CD4-positive, alpha-beta T cell treated with Interleukin-6 for 4 hours (primary cell): ENCODE measurements at places on chromosomes 3 and 15.

- DNase-seq = no peak
Measured at GRCh38 chr3:111604119-111604518, 9.0 kb upstream of the ZBED2 start.

- no peak for DNase-seq
Measured at GRCh38 chr3:69439643-69440270, 53.9 kb upstream of the FRMD4B start.

DNA sequence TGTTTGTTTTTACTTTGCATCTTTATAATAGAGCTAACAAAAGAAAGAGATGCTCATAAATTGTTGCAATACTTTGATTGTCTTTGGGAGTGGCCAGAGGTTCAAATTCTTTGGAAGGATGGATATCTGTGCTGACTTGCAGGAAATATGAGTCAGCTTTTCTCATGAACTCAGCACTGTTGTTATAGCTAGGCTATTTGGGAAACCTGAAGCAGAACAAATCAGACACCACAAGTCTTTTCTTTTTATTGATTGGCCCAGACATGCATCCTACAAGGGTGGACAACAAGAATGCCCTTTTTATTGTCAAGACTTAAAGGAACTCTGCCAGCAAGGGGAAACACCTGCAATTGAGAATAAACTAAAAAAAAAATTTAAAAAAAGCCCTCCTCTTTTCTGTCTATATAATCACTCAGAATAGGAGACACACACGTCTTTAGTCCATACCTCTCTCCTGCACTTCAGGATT, 4.6 kb upstream of the DENND4A start:
- DNase-seq = no peak

DNA sequence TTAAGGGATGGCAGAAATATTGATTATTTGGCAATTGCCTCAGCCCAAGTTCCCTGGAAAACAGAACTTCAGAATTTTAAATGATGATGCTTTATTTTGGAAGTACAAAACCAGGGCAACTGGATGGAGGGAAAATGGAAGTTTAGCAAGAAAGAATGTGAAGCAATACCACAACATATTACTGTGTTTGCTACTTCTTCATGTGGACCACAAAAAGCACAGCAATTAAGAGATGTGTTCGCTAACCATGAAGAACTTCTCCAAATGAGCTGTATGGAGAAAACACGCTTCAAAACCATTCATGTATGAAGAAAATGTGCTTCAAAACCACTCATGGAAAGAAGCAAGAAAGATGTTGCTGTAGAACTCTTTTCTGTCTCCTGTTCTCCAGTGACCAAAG, 64.7 kb upstream of the ARL6 start:
- DNase-seq = no peak

DNA sequence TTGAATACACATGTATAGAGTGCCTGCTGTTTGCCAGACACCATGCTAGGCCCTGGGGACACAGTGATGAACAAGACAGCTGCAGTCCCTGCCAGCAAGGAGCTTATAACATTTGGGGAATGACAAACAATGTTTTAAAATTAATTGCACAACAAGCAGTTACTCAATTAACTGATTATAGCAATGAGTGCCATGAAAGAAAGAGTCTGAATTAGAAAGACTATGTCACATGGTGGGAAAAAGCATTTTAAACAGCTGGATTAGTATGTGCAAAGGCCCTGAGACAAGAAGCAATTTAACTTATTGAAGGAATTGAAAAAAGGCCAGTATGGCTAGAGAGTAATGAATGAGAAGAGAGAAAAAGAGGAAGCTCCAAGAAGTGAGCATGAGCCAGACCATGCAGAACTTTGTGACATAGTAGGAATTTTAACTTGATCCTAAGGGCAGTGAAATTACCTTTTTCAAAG, 64.5 kb upstream of the PLXNA1 start:
- no peak for DNase-seq

GRCh38 chr3:150349314-150350097, 58.6 kb upstream of the TSC22D2 start:
- no peak for DNase-seq

- no peak for DNase-seq
Measured at GRCh38 chr3:46928282-46928681, 48.3 kb downstream of the CCDC12 start.

DNA sequence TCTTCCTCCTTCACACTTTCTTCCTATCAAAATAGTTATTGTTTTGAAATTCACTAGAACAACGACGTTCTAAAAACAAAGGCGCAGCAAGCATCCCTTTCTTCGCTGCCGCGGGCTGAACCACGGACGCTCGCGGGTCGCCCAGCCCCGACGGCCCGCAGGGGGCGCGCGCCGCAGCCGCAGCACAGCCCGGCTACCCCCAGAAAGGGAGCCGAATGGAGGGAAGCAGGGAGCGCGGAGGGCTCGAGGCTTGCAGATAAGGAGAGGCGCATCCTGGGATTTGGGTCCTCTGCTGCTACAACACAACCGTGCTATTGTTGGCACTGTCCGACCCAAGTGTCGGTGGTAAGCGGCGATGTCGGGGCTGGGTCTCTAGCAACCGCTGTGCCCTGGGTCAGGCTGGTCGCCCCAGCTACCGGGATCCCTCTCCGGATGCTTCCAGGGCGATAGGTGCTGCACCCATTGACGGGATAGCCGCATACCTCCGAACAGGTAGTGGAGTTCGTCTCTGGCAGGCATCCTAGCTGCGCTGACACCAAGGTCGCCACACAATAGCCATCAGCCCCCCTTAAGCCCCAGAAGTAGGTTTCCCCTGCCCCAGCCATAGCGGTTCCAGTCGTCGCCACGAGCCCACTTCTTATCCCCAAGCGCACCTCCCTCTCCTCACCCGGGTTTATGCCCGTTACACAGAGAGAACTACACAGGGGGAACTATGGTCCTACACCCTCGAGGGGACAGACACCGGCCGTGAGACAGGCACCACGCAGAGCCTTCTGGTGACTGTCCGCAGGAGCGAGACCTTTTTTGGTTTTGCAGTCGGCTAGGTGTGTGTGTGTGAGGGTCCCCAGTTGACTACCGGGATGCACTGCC, 6.0 kb downstream of the ONECUT1 start:
- DNase-seq = no peak

GRCh38 chr3:52036222-52036694, 20.1 kb downstream of the DUSP7 start:
- DNase-seq = no peak

DNA sequence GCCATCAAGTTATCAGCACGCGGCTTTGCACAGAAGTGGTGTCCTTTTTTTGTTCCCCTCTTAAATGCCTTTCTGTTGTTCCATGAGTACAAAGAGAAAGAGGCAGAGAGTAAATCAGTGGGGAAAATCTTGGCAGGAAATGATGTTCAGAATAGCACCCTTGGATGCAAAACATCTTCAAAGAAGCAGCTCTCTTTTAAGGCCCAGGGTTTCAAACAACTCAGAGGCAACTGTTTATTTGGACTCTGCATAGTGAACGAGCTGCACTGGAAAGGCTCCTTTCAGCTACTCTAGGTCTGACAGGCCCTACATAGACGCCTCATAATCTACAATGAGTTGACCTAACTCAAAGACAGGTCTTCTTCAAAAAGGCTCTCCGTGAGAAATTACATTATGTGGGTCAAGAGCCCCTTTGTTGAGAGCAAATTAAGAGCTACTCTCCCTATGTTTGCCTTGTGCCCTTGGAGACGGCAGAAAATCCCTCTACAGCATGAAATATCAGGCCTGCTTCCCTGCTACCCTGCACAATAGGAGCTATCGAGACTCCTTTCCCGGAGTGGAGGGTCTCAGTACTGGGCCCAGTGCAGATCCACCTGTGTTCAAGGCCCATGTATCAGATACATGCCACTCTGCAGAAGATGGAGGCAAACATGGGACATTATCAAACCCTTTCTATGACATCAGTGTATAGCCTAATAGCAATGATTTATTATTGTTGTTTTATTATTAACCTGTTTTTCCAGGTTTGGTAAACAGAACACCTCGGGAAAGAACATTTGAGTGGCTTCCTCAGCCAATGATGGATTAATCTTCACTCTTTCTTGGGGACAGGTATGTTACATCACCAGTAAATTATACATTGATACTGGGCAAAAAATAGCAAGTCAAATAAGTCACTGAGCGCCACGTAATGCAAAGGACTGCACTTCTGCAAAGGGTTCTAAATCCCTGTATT, 53.1 kb downstream of the HEG1 start:
- DNase-seq = no peak

- DNase-seq = no peak
Measured at GRCh38 chr3:3110299-3110630, at the start of gene IL5RA. Gene IL5RA, minus strand, starts transcription at chr3:3110374. Its CDS starts 5,390 bp downstream, at chr3:3104984.

GRCh38 chr3:170632780-170633179, 46.9 kb upstream of the SLC7A14 start:
- no peak for DNase-seq
